ENCODE measurements at places on chromosomes 12 and 14.

DNA sequence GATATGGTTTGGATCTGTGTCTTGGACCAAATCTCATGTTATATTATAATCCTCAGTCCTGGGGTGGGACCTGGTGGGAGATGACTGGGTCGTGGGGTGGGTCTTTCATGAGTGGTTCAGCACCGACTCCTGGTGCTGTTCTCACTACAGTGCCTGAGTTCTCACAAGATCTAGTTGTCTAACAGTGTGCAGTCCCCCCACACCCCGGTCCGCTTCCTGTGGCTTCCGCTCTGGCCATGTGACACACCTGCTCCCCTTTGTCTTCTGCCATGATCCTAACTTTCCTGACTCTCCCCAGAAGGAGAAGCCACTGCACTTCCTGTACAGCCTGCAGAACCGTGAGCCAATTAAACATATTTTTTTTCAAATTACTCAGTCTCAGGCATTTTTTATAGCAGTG lies 1262.2 kb downstream of the TMEM121 start:
- DNase-seq, result no peak

- no peak for DNase-seq
Measured at GRCh38 chr12:92145481-92145730, 240 bp downstream of the BTG1 start.

GRCh38 chr12:20808521-20808920 lies 2.0 kb upstream of the SLCO1B3 start:
- no peak for DNase-seq

DNA sequence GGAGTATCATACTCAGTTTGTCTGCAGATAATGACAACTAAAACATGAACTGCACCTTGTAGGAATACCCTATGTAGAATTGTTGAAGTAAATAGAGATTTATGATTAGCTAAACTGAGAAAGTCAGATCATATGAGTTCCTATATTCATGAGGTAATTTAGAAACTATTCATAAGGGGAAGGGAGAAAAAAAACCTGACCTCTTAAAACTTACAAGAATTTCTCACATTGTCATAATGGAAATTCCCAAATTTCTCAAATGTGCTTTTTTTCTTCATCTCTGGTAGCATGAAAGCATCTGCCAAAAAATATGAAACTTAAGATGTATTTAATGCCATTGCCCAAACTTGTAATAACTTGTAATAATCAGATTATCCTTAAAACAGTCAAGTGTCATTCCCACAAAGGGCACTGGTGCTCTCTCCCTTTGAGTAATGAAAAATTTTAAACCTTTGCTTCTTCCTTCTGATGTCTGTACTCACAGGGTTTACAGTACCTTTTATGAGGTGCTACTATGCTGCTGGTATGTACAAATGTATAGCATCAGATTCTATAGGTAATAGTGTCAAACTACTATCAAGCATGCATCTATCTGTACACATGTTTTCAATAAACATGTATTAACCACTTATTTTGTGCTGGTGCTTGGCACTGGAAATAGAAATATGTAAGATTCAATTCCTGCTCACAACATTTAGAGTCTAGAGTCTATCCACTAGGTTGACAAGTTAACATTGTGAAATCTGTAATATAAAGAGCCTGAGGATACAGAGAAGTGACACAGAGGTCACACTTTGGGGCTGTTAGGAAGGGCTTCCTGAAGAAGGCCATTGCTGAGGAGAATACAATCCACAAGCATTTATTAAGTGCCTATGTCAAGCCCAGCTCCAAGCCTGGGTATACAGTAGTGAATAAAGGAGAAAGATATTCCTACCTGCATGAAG lies 17.4 kb upstream of the DRAM1 start:
- DNase-seq, result no peak

GRCh38 chr14:95507174-95507573 lies 9.3 kb downstream of the SYNE3 start:
- no peak for DNase-seq

DNA sequence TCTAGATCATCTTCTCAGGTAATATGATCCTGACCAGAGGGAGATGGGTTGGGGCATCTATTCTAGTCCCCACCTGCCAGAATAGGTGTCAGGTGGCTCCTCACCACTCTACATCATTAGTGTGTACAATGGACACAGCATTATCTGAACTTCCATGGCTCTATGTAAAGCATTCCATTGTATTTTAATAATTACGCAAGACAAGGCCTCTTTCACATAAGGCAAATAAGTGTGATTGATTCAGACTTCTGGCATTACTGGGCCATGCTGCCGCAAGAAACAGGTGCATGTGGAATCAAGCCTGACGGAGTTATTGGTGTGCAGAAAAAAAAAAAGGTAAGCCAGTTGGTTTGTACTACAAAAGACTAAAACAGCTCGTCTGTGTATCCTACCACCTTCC lies 3.1 kb upstream of the DDHD1 start:
- no peak for DNase-seq

DNA sequence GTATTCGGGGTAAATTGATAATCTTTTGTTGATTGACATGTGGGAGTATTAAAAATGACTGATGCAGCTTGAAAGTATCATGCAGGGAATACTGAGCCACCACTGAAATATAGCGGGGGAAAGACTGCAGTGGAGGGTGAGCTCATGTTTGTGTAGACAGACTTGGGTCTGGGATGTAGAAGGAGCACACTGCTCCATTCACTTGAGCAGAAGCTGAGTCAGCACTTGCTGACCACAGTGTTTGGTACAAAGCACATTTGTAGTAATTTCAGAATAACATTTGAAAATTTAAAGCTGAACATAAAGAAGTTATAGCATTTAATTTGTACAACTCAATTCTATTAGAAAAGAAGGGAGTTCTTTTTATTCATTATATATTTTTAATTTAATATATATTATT lies 304.3 kb upstream of the PRICKLE1 start:
- no peak for DNase-seq

DNA sequence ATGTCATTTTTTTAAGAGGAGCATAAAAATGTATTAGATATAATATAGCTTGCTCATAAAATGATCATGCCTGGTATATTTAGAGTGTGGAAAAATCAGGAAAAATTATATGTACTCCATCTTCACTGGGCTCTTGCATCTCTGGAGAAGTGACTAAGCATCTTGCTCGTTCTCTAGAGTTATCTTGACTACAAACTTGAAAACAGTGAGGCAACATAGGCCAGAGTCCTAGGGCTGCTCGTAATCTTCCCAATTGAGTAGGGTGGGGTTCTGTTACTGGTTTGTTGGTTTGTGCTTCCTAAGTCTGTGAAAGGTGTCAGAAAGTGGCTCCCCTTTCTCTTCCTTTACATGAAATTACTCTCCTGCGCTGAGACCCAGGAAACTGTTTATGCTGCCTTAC lies 46.2 kb downstream of the AACS start:
- DNase-seq, result no peak

DNA sequence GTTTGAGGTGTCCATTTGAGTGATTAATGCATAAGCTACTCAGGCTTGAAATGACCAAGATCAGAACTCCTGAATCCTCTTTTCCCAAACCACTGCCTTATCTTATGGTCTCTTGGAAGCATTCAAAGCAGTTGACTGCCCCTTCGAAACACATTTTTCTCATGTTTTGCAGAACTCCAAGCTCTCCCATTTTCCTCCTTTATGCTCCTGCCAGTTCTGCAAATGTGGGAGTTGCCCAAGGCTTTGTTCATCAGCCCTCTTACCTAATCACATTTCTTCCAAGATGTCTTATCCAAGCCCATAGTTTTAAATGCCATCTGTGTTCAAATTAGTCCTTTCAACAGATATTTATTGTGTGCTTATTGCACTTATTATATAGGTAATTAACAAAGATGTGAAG lies 1.8 kb upstream of the DNAAF2 start:
- DNase-seq, result no peak

GRCh38 chr12:62967701-62968100 lies 32.8 kb upstream of the PPM1H start:
- no peak for DNase-seq

DNA sequence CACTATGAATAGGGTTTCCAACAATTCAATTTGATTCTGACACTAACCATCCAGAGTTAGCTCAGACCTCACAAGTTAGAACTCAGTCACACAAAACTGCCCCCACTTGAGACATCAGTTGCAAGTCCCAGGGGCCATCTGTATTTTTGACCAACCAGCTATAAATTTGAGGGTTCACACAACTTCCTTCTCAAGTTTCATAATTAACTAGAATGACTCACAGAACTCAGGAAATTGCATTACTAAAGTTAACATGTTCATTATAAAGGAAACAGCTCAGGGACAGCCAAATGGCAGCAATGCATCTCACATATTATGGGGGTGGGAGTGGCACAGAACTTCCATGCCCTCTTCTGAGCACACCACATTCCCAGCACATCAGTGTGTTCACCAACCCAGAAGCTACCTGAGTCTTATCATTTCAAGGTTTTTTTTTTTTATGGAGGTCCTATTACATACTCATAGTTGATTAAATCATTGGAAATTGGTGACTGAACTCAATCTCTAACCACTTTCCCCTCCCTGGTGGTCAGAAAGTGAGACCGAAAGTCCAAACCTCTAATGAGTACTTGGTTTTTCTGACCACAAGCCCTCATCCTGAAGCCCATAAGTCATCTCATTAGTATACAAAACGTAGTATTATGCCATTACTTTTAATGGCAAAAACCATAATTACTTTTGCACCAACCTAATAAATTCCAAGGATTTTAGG lies 1721.5 kb upstream of the SEL1L start:
- DNase-seq, result no peak

DNA sequence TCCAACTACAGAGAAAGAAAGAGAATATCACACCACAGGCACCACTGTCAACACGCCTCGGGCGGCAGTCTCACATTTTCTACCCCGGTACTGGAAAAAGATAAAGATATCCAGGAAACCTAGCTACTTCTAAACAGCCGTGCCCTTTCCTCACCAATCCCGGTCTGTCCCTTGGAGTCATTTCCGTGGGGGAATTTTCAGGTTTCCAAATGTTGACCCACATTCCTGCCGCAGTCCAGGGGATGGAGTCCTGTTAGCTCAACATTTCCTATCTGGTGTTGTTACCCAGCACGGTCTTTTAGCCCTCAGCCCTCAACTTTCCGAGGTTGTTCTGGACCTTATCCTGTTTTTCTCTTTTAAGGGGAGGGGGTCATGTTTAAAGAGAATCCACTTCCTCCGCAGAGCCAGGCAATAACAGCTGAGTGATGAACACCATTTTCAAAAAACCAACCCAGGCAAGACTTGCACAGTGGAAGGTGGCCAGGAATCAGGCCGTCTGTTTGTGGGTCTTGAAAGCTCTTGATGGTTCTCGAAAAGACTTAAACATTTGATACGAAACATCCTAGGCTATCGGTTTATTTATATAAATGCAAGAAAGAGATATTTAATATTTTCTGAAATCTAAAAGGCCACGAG lies 4.6 kb downstream of the SSH1 start:
- no peak for DNase-seq

GRCh38 chr12:85831327-85831990 lies 4.8 kb downstream of the RASSF9 start:
- DNase-seq, result no peak

- no peak for DNase-seq
Measured at GRCh38 chr14:81655423-81656314, 122.0 kb upstream of the SEL1L start.

GRCh38 chr14:100713705-100714104 lies 13.0 kb upstream of the DLK1 start:
- DNase-seq, result no peak

DNA sequence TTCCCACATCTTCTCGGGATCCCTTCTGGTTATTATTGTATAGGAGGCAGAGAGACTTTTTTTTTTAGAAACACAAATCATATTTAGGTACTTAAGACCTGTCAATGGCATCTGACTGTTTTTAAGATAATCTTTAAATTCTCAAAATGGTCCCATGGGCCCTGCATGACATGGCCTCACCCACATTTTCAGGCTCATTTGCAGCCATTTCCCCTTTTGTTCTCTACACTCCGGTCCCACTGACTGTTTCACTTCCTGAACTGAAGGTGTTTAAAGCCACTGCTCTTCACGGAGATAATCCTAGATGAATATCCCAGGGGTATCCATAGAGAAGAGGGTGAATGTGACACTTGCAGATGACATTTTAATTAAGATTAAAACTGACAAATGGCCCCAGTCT lies 12.3 kb upstream of the C12orf71 start:
- DNase-seq, result no peak

DNA sequence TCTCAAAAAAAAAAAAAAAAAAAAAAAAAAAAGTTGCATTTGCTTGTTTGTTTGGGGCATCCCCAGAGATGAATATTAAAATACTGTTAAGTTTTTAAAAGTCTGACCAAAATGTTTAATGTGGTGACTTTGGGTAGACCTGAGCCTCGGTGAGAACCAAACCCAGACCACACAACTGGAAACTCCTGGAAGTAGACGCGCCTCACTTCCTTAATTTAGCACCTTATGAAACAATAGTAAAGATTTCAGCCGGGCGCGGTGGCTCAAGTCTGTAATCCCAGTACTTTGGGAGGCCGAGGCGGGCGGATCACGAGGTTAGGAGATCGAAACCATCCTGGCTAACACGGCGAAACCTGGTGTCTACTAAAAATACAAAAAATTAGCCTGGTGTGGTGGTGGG lies 9.3 kb downstream of the NFKBIA start:
- no peak for DNase-seq

- DNase-seq, result no peak
Measured at GRCh38 chr12:94172973-94173372, 24.6 kb downstream of the PLXNC1 start.

- no peak for DNase-seq
Measured at GRCh38 chr12:1360441-1361210, 233.8 kb downstream of the FBXL14 start.

DNA sequence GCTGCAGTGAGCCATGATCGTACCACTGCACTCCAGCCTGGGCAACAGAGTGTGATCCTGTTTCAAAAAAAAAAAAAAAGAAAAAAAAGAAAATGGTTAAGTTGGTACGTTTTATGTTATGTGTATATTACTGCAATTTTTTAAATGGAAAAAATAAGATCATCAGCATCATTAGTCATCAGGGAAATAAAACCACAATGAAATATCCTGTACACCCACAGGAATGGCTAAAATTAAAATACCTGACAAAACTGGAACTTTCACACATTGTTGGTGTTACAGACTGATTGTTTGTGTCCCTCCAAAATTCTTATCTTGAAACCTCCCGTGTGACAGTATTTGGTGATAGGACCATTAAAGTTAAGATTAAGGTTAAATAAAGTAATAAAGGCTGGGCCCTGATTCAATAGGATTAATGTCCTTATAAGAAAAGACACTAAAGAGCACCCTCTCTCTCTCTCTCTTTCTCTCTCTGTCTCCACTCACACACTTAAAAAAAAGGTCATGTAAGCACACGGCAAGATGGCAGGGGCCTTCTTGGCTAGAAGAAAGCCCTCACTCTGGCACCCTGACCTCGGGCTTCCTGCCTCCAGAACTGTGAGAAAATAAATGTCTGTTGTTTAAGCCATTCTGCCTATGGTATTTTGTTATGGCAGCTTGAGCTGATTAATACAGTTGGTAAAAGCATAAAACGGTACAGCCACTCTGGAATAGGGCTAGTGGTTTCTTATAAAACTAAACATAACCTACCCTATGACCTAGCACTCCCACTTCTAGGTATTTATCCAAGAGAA lies 48.3 kb upstream of the ZFP36L1 start:
- no peak for DNase-seq

GRCh38 chr12:32302218-32303173 lies 96.9 kb upstream of the FGD4 start:
- DNase-seq, result no peak
